Muscle of leg (tissue), 16 donors: ENCODE measurements at places on chromosomes 2 and 18. TPM values are rescaled to one million over a fixed set of nuclear protein-coding genes. Genes with fewer than 3 reads are reported as not detected.

C2orf72 gene
- 0.78 TPM for polyA plus RNA-seq

IL1A gene
- polyA plus RNA-seq, result not detected

IL18R1 gene
- 0.53 TPM for polyA plus RNA-seq

CD207 gene
- polyA plus RNA-seq, result 0.36 TPM

LONRF2 gene
- polyA plus RNA-seq, result 0.22 TPM

ADGRF3 gene
- 0.29 TPM for polyA plus RNA-seq

MTIF2 gene
- polyA plus RNA-seq, result 23.4 TPM

NAT8 gene
- not detected for polyA plus RNA-seq

USP40 gene
- 19.2 TPM for polyA plus RNA-seq

CABYR gene
- 2.0 TPM for polyA plus RNA-seq

NTSR2 gene
- not detected for polyA plus RNA-seq

COL6A3 gene
- polyA plus RNA-seq, result 490 TPM

UGT1A3 gene
- not detected for polyA plus RNA-seq

KCNG2 gene
- 1.1 TPM for polyA plus RNA-seq

SLC11A1 gene
- polyA plus RNA-seq, result 2.0 TPM

C1QL2 gene
- not detected for polyA plus RNA-seq

SLC40A1 gene
- polyA plus RNA-seq, result 53.1 TPM

CD226 gene
- 1.0 TPM for polyA plus RNA-seq

SLC9A2 gene
- 2.3 TPM for polyA plus RNA-seq

DNA sequence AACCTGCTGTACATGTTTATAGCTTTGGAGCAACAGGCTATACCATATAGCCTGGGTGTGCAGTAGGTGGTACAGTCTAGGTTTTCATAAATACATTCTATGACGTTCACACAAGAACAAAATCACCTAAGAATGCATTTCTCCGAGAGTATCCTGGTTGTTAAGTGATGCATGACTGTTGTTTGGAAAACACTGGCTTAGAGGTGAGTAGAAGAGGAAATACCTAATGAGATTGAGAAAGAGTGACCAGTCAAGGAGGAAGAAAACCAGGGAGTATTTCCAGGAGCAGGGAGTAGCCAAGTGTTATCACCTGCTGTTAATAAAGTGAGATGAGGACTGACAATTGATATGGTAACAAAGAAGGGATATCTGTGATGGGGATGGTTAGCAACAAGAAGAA is 2.9 kb upstream of the ZNF892 start:
- DNase-seq, result no peak

- no peak for DNase-seq
Measured at GRCh38 chr2:181682026-181682789, 1.9 kb upstream of the NEUROD1 start.

GRCh38 chr18:8998481-8999217 is 103.8 kb upstream of the NDUFV2 start:
- DNase-seq, result no peak

- no peak for DNase-seq
Measured at GRCh38 chr2:231343006-231343710, 52.4 kb upstream of the B3GNT7 start.

DNA sequence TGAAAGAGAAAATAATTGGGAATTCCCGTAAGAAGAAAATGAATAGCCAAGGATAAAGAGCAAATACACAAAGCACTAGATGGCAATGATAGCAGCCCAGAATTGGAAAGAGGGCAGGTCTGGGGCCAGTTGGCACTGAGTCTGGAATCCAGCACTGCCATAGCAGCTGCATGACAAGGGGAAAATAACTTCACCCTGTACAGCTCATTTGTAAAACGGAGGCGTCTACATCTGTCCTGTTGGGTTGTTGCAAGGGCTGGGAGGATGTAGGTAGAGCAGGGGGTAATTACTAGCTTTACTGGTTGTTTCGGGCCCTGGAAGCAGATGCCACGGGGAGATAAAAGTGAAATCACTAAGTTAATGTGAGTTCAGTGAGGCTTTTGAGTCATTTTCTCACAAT is 110.0 kb upstream of the RASGRP3 start:
- peak; percentile 87 for DNase-seq

- DNase-seq, result peak; percentile 63
Measured at GRCh38 chr2:46885376-46885775, 30.2 kb downstream of the MCFD2 start.

GRCh38 chr2:29115797-29116781 is 874 bp downstream of the CLIP4 start:
- DNase-seq, result peak; percentile 47

GRCh38 chr2:23803965-23804542 is 122.9 kb downstream of the ATAD2B start:
- DNase-seq, result peak; percentile 51

GRCh38 chr2:112915300-112916144 is 4.6 kb downstream of the IL37 start:
- DNase-seq, result no peak

GRCh38 chr2:217231212-217231611 is 371.3 kb upstream of the TNP1 start:
- DNase-seq, result no peak

DNA sequence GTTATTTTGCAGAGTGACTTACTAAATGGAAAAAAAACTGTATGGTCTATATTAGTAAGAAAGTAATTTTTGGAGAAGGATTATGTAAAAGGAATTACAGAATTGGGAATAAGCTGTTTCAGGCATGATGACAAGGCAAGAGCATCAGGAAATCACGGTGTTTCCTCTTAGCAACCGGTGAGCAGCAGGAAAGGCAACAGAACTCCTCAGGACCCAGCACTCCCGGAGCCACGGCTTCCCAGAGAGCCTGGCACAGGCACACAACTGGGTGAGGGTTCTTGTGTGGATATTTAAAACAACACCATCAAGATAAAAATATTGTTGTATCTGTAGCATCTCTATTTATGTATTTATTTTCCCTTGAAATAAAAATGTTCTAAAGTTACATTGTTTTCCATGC is 34.4 kb downstream of the CYP27C1 start:
- peak; percentile 75 for DNase-seq

DNA sequence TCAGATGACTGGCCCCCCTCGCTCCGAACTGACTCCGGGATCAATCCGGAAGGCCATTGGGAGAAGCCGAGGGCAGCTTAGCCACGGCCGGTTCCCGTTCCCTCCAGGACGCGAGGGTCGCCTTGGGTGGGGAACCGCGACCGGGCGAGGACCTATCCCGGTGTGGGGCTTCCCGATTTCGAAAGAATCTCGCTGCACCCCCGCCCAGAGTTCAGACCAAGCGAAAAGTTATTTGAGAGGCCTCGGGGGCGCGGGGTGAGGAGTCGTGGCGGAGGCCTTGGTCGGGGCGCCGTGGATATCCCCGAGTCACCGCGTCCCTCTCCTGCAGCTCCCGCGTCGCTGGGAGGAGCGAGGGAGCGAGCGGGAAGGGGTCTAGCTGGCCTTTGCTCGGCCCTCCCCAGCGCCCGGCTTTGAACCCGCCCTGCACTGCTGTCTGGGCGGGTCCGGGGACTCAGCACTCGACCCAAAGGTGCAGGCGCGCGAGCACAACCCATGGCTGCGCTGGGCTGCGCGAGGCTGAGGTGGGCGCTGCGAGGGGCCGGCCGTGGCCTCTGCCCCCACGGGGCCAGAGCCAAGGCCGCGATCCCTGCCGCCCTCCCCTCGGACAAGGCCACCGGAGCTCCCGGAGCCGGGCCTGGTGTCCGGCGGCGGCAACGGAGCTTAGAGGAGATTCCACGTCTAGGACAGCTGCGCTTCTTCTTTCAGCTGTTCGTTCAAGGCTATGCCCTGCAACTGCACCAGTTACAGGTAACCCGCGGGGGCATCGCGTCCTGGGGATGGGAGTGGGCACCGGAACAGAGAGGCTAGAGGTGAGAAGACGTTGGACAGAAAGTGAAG is at the start of gene CYP27A1:
Gene CYP27A1, plus strand, starts transcription at position 457 of the 837 bp plus-strand sequence. Its CDS starts 36 bp downstream, at position 493.
- peak; percentile 78 for DNase-seq

GRCh38 chr2:53652131-53652530 is 115.5 kb upstream of the CHAC2 start:
- DNase-seq, result no peak

DNA sequence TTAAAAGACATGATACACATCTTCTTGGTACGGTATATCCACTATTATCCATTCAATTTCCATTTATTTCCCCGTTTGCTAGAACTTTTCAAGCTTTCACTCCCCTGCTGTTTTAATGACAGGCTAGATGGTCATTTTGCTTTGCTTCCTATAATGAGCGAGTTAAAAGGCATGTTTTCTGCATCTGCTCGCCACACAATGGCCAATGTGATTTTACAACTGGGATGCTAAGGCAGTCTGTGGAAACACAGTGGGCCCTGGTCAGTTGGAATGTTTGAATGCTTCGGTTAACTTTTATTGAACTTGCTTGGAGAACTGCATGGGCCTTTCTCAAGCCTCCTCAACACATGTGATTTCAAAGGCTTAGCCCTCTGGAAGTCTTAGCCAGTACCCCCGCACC is 48.4 kb upstream of the TNP1 start:
- no peak for DNase-seq

- DNase-seq, result no peak
Measured at GRCh38 chr2:120485096-120485495, 139.2 kb downstream of the INHBB start.

DNA sequence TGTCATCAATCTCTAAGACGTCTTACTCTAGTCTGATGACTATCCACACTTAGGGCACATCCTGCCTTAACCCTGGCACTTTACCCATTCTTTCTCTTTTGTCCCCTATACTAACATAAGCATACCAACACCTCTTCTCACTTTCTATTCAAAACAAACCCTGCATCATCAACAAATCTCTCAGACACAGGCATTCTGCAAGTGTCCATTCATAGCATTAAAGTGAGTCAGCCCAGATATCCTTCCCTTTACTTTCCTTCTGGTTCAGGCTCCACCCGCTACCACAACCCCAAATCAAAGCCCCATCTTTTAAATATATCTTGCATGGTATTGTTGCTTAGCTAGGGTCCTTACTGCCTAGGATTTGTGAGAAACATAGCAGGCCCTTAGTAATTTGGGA is 3.8 kb downstream of the GRB14 start:
- no peak for DNase-seq

DNA sequence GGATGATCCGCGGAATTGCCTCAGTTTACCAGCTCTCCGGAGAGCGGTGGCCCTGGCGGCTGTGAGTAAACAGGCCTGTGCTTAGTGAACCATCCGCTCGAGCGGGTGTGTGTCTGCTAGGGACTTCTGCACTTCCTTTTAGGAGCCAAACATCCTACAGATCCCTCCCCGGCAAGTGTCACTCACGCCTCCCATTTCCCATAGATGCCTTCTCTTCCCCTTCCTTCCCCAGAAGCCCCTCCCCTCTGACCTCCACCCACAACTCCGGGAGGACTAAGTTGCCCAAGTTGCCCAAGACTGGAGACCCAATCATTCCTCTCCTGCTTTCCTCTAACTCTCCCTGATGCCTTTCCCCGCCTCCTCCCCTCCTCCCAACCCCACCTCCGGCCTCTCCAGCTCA is 2.9 kb downstream of the C1QL2 start:
- DNase-seq, result no peak

DNA sequence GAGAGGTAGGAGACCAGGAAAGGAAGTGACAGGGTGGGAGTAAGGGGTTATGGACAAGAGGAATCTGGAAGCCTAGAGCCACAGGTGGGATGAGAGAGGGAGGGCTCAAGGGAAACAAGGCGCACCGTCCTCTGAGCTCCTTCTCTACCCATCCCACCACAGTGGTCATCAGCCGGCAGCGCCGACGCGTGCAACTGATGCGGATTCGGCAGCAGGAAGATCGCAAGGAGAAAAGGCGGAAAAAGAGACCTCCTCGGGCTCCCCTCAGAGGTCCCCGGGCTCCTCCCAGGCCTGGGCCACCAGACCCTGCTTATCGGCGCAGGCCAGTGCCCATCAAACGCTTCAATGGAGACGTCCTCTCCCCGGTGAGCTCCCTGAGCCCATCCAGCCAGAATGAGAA is 5.2 kb downstream of the TMEM198 start:
- no peak for DNase-seq

DNA sequence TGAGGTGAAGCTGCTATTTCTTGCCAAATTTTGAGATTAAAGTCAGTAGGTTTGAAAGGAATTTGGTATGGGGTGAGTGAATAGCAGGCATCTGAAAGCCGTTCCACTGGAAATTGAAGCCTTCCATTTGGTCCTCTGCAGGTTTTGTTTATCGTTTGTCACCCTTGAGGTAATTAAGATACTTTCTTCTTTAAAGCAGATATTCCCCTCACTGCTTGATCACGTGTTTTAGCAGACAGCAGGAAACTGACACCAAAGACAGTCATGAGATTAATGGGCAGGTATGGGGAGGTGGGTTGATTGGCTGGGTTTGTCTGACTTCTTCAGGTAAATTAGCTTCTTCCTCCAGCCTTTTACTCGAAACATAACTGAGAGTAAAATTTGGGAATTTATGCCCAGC is 10.7 kb downstream of the LPIN1 start:
- DNase-seq, result no peak

DNA sequence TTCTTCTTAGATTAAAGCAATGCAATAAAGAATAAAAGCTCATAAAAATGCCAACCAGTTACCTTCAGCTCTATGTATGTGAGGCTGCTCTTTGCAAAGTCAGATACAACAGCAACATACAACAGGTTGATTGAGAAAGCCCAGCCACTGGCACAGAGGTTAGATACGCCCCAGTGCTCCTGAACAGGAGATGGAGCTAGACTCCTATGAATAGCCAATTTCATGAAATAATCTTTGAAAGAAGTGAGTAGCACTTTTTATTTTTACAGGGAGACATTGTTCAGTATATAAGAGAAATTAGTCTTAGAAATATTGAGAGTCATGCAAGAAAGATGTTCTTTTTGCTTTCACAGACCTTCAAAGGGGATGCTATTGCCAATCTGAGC is 362.4 kb upstream of the MEX3C start:
- no peak for DNase-seq

- DNase-seq, result peak; percentile 42
Measured at GRCh38 chr2:27320958-27321543, 1.8 kb downstream of the MPV17 start.

- DNase-seq, result no peak
Measured at GRCh38 chr2:84874381-84875212, 6.3 kb downstream of the TRABD2A start.

- peak; percentile 21 for DNase-seq
Measured at GRCh38 chr2:180722551-180723239, 257.7 kb upstream of the UBE2E3 start.
